SK-N-MC (cell line): ENCODE measurements at places on chromosomes 5 and 9.

- DNase-seq: no peak
Measured at GRCh38 chr5:115815006-115815692, 1.3 kb downstream of the CDO1 start.

DNA sequence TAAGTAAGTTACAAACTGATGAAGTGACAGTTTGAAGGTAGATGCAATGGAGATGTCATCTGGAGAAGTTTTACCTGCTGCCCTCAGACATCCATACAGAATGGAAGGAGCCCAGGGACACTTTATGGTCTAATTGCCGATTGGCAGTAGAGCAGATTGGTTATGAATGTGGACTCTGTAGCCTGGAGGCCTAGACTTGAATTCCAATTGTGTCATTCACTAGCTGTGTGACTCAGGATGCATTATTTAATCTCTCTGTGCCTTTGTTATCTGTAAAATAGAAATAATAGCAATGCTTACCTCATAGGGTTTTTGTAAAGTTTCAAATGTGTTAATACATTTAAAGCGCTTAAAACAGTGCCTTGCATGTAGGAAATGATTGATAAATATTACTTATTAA, 5.2 kb upstream of the TCERG1 start:
- DNase-seq: no peak

GRCh38 chr5:124810396-124811006, 64.1 kb upstream of the ZNF608 start:
- no peak for DNase-seq

DNA sequence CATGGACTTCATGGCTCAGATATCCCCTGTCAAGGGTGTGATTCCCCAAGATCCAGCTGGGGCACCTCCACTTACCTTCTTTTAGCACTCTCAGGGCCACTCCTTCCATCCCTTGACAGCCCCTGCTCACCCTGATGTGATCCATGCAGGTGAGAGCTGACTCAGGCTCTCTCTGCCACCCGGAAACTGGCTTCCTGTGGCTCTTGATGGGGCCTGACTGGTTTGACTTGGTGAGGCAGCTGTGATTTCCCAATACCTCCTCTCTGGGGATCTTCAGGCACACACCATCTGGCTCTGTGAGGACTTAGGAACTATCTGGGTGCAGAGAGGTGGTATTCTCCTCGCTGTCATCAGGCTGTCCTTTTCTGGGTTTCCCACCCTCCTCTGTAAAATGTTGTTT, 7.9 kb upstream of the FAT2 start:
- DNase-seq: no peak

GRCh38 chr5:150234576-150235499, 45.0 kb downstream of the SLC6A7 start:
- DNase-seq: no peak

DNA sequence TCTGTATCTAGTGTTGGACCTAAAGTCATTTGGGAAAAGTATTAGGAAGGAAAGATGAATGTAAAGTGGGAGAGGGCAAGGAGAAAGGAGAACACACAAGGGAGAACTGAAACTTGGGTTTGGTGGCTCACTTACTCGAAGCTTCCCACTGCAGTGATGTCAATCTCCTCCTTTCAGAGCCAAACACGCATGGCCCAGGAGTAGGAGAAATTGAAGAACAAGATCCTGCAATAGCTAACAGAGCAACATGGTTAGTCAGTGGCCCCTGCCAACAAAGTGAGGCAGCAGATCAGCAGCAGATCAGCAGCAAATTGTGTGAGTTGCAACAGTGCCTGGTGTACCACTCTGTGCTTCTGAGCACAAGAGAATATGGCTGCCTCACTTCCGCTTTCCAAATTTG, 366.4 kb downstream of the PSAT1 start:
- DNase-seq: no peak

DNA sequence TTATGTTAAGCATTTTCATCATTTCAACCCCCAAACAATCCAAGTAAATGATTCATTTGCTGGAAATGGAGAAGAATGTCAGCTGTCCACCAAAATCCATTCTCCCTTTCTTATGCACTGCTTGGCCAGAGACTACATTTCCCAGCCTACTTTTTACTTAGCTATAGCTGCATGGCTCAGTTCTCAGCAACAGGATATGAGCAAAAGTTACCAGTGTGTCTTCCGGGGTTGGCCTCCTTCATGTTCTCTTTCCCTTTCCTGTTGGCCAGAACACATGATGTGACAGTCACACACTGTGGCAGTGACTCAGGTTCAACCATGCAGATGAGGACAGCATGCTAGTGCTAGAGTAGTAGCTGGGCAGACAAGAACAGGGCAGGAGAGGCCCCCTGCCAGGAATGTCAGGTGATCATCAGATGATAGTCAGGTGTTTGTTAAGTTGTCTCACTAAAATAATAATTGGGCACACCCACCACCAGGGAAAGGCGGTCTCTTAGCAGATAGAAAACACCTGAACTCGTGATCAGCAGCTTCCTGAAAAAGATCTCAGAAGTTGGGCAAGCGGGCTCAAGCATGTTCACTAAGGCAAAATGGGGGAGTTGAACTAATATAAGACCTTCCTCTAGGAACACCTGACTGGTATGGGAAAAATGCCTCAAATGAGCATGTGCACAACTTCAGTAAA, 12.2 kb downstream of the GPR150 start:
- no peak for DNase-seq

DNA sequence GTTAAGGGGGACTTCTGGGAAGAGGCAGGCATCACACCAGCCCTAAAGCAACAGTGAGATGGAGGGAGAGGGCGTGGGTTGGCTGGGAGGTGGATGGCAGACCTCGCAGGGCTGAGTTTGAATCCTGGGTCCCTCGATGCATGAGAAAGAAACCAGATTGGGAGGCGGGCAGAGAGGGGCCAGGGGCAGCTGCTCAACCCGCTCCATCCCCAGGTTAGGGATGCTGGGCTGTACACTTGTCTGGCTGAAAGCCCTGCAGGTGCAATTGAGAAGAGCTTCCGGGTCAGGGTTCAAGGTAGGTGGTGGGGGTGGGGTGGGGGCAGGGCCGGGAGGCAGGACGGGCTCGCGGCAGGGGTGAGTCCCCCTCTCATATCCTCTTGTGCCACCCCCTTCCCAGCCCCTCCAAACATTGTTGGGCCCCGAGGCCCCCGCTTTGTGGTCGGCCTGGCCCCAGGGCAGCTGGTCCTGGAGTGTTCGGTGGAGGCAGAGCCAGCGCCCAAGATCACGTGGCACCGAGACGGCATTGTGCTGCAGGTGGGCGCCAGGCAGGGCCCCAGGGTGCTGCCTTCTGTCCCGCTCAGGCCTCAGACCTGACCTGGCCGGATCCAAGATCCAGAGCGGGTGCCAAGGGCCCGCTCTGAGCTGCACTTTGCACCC, 49.8 kb upstream of the ASS1 start:
- no peak for DNase-seq

DNA sequence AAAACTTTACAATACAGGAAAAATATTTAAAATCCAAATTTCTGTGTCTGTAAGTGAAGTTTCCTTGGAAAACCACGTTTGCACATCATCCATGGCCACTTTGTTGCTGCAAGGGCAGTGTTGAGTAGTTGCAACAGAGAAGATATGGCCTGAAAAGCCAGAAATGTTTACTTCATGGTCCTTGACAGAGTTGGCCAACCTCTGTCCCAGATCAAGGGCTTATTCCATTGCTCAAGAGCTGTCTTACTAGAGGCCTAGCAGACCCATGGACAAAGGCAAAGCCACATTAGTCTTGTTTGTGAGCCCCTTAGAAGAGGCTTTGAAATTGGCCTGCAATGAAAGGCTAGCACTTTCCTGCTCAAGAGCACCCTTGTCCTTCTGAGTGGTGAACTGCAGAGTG, 119.4 kb downstream of the GAS1 start:
- no peak for DNase-seq

- DNase-seq: no peak
Measured at GRCh38 chr5:22665801-22666200, 187.3 kb downstream of the CDH12 start.

DNA sequence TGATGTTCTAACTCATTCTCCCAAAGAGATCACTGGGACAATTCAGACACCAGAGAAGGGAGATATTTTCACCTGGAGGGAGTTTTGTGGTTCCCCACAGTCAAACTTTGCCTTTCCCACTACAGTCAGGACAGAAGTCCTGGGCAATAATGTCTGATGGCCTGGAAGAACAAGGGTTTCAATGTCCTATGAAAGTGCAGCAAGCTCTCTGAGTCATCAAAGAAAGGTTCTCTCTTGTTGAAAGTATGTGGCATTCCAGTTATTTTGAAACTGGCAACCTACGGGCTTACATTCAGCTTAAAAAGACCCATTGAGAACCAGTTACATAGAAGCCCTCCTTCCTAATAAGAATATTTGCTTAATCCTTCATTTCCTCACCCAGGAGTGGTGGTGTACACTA, 103.9 kb downstream of the INSYN2B start:
- no peak for DNase-seq

DNA sequence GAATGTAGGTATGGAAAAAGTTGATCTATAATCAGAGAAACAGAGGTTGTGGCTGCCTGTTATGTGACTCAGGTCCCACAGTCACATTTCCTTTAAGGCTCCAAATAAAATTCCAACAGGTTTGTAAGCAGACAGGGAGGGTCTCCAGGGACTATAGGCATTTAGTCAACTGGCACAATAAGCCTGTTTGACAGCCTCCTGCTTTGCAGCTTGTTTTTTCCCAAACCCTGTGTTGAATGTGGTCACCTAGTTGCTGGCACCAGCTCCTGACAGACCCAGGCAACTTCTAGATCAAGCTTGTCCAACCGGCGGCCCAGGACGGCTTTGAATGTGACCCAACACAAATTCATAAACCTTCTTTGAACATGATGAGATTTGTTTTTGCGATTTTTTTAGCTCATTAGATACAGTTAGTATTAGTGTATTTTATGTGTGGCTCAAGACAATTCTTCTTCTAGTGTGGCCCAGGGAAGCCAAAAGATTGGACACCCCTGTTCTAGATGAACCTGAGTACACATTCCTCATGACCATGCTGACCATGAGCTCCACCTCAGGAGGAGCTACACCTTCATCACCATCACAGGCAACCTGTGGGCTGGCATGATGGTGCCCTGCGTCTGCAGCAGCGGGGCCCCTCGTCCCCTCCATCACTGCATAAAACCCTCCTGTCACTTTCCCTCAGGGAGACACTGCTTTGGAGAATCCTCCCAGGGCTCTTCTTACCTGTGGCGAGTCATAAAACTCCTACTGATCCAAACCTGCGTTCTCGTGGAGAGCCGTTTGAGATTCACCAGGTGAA, 15.7 kb upstream of the GRHPR start:
- DNase-seq: no peak

DNA sequence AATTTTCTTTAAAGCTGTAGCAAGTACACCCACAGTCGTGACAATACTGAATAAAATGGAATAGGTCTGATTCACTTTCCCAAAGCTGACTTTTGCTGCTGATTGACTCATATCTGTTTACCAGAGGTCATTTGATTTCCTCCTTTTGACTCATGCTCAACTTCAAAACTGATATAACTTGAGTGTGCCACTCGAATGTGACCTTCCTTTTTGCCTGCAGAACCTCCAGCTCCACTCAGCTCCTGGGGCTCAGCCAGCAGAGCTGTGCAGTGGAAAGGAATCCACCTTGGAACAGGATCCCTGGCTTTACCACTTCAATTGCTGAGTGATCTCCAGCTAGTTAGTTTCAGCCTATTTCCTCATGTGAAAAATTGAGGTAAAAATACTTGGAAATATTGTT, 84.1 kb downstream of the FEM1C start:
- DNase-seq: no peak

GRCh38 chr5:10886497-10886896, 125.5 kb upstream of the DAP start:
- no peak for DNase-seq

DNA sequence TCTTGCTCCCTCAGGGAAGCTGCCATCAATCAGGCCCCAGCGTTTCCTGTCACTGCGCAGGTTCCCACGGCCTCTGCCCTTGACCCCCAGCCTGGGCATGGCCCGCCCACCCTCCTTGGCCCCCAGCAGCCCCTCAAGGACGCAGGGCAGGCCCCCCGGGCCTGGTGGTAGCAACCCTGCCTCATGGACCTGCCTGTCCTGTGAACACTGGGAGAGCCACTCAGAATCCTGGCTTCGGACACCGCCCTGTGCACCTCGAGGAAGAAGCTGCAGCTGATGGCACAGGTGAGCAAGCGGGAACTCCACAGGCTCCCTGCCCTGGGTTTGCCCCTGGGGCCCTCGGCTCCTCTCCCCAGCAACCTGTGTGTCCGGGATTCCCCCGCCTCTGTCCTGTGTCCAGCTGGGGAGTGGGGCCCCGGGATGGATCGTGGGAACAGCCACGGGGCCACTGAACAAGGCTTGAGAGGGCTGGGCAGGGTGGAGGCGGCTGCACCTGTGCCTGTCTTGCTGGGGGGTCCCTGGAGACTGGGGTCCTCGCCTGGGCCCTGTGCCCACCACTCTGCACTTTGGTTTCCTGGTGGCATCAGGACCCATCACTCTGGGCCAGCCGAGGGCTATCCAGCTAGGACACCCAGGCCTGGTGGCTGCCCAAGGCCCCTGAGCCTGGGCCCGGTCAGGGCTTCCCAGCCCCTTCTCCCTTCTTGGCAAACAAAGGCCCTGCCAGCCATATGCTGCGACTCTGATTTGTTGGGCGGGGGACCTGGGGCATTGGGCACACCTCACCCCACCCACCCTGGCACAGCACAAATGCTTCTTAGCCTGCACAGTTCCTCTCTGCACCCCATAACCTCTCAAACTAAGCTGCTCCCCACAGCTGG, 33.5 kb upstream of the EGFL7 start:
- no peak for DNase-seq

DNA sequence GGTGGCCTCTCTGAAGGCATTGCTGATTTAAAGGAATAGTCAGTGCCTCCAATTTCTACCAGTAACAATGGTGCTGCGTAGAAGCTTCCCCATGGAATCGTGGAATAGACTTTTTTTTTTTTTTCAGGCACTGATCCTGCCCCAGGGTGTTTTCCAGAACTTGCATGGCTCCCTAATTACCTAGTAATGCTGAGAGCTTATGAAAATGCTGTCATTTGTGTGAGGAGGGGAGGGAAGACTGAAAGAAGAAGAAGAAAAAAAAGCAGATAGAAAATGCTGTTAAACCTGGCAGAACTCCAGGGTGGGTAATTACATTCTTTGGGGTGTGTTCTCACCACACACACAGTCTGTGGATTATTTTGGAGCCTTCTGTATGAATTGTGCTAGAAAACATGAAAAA, 4.8 kb upstream of the GRIA1 start:
- no peak for DNase-seq

- no peak for DNase-seq
Measured at GRCh38 chr5:118768607-118769175, 219.7 kb downstream of the DTWD2 start.

GRCh38 chr9:28135549-28135948, 562.3 kb upstream of the C9orf72 start:
- DNase-seq: no peak

DNA sequence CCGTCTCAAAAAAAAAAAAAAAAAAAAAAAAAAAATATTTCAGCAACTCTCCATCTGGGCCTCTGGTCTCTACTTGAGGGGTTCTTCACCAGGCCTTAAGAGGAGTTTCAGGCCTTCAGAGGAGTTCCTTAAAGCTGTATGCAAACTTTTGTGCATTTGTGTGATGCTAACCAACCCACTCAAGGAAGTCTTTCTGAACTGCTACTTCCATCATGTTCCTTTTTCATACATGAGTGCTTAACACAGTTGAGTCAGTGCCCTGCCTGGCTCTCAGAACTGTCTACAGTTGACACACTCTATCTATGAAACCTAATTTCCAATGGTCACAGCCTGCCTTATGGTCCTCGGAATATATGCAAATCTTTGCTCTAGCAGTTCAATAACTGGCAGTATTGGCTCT, 146.5 kb downstream of the MEF2C start:
- DNase-seq: no peak

GRCh38 chr5:177445917-177446199, 756 bp upstream of the PRR7 start:
- DNase-seq: no peak

GRCh38 chr9:83472221-83472665, 66.0 kb downstream of the FRMD3 start:
- DNase-seq: no peak
